ENCODE measurements at places on chromosomes 4 and X.

DNA sequence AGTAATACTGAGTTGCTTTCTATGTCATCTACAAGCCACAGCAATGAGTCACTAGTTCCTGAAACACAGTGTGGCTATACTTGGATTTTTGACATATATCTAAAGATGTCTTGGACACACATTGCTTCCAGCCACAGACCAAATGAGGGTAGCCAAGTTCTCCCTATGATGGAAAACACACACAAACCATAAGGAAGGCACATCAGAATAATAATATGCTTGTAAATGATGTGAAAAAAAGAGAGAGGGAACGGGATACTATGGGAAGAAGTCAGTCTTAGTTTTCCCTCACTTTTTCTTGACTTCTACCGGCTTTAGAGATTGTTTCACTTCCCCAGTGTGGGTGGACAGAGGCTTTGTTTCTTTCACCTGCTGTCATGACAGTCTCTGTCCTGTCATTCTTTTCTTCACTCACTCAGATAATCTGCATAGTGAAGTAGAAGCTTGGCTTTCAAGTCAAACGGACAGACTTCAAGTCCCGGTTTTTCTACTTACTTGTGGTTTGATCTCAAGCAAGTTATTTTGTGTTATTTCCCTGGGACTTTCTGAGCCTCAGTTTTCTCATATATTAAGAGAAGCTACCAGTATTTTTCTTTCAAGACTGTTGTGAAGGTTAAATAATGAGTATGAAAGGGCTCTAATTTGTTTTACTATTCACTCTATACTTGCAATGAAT, 34.7 kb downstream of the P2RY10 start:
- no peak for DNase-seq

DNA sequence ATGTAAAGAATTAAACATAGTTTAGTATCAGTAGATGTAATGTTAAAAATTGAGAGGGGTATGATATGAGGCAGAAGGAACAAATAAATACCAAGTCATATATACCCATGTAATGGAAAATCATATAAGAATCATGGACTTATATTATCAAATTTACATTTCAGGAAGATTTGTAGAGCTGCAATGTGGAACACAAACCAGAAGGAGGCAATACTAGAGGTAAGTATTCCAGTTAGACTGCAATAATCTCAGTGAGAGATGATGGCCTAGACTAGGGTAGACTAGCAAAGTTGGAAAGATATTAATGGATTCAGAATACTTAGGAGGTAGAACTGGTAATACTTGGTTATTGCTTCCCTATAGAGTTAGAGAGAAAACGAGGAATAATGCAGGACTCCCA, 603.0 kb upstream of the KLHL4 start:
- no peak for DNase-seq

GRCh38 chr4:165634766-165635165, 238.3 kb upstream of the TLL1 start:
- no peak for DNase-seq

GRCh38 chr4:152536545-152537182, 772 bp upstream of the FBXW7 start:
- no peak for DNase-seq

DNA sequence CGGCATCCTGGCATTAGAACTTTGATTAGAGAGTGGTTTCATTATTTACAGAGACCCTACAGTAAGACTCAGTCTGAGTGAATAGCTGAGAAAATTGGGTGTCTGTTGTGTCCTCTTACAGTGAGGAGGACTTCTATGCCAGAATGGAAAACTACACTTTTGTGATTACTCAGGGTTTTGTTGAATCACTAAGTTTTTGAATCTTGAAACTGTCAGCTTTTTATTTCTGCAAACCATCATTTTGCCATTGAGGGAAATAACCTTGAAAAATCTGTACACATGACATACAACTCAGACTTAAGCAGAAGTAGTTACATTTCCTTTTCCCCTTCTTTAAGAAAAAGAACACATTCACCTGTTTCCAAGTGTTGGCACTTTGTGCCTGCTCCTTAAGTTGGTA, 117.6 kb upstream of the RASGEF1B start:
- no peak for DNase-seq

DNA sequence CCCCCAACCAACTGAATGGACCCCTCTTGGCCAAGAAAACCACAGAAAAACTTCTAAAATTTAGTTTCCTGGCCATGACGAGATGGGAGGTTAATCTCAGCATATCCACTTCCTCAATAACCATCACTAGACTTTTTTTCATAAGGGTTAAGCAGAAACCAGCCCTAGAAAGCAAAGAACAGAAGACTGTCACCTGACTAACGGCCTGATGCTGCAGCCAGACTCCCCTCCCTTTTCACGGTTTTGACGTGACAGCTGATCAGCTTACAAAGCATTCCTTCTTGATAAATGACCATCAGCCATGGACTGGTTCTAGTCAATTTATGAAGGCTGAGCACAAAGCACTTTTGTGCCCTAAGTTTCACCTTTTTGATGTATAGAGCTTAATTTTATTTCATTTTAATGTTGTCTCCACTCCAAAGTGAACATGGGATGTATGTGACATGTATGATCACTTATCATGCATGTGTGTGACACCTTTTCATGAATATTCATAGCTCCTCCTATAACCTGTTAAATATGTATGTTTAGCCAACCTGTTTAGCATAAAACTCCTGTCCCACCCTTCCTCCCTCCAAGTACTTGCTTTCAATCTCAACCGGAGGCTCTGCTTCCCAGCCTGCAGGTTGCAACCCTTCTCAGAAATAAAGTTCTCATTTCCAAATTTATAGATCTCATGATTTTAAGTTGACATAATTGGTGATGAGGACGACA, 56.3 kb downstream of the SERTM2 start:
- no peak for DNase-seq

- DNase-seq = no peak
Observed at GRCh38 chr4:158255727-158256324, 45.5 kb downstream of the TMEM144 start.

- DNase-seq = no peak
Observed at GRCh38 chr4:175346376-175346775, 428.2 kb downstream of the ADAM29 start.

GRCh38 chrX:44462850-44463249, 79.8 kb downstream of the FUNDC1 start:
- DNase-seq = peak; percentile 52

- DNase-seq = no peak
Observed at GRCh38 chrX:12419591-12419990, 281.3 kb downstream of the FRMPD4 start.

DNA sequence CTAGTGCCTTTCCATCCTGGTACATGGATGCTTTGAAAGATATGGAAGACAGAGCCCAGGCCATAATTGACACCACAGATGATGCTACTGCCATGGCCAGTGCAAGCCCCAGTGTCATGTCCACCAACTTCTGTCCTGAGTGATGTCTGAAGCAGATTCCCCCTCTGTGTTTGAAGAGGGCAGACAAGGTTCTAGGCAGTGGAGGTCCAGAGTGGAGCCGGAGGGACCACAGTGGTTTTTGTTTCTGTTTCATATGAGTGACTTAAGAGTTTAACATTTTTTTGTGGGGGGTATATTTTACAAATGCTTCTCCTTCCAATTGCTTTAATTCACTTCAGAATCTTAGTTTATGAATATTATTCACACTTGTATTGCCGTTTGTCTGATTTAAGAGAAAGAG, 6.0 kb upstream of the MAGEC1 start:
- no peak for DNase-seq

DNA sequence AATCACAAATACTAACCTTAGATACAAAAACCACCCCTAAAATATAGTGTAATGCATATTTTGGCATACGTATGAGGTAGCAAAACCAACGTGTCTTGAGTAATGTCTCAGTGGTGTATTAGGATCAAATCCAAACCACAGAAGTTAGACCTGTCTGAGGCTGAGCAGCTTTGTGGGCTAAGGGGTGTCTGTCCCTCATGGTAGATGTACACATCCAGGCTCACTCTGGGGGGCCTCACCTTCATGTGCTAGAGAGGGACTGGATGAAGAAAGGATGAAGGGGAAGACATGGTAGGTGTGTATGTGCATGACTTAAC, 188.0 kb upstream of the TBC1D9 start:
- DNase-seq = no peak

GRCh38 chr4:120018786-120019185, 47.9 kb downstream of the MAD2L1 start:
- DNase-seq = no peak

DNA sequence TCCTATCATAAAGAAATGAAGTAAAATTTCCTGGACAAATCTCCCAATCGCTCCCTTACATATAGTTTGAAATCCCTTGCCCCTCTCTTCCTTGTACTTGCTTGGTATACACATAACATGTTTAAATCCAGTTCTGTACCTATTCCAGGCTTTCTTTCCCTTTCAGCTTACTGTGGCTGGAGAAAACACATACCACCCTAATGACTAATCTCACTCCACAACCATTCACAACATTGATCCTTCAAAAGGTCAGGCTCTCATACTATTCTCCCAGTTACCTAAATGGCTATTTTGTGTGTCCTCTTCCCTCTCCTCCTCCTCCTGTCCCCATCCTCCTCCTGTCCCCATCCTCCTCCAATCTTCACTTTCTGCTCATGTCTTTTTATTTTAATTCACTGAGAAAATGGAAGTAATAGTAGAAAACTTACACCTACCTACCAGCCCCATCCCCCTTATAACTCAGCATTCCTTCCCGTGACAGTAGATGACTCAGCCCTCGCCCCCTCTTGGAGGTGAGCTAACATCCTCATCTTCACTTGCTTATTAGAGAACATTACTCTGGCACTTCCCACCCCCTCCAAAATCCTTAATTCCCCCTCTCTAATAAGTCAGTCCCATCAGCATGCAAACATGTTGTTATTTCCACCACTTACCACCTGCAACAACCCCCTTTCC, 77.5 kb downstream of the IL15 start:
- no peak for DNase-seq

DNA sequence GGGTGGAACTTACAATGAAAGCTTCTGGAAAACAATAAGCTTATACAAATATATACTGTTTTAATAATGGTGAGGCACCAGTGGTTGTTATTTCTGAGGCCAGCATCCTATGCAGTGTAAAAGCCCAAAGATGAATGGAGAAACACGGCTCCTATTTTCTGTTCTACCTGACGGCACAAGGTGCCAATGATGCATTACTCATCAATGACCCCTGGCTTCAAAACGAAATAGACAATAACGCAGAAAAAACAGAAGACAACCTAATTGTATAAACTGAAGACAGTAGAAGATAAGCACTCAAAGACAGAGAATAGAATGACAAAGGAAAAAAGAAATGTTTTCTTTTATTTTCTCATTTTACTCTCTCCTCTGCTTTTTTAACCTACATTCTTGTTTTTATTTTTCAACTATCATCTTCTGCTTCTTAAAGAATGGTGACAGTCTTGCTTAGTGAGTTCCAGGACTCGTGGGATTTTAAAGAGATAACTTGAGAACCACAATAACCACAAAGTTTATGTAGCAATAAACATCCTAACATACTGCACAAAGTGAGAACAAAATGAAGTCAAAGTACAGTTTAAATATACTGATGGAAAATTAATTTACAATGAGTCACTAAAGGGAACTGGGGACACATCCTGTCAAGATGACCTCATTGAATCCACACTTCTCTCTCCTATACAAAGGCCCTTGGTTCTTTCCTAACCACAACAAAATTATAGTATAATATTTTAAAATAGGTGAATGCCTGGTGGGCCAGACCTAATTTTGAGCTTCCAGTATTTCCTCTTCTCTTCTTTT, 169.8 kb downstream of the BTC start:
- no peak for DNase-seq

GRCh38 chr4:65050786-65051185, 619.5 kb downstream of the EPHA5 start:
- DNase-seq = no peak

- no peak for DNase-seq
Observed at GRCh38 chr4:40199179-40199670, 2.4 kb downstream of the RHOH start.
